ENCODE measurements at places on chromosomes 7 and 10.

GRCh38 chr7:51238981-51239495, 77.6 kb downstream of the COBL start:
- DNase-seq = no peak

- no peak for DNase-seq
Observed at GRCh38 chr10:76649723-76650127, 987.9 kb downstream of the KCNMA1 start.

GRCh38 chr10:106903180-106903579, 261.3 kb downstream of the SORCS1 start:
- no peak for DNase-seq

GRCh38 chr10:48247680-48248079, 26.8 kb downstream of the FRMPD2 start:
- no peak for DNase-seq

DNA sequence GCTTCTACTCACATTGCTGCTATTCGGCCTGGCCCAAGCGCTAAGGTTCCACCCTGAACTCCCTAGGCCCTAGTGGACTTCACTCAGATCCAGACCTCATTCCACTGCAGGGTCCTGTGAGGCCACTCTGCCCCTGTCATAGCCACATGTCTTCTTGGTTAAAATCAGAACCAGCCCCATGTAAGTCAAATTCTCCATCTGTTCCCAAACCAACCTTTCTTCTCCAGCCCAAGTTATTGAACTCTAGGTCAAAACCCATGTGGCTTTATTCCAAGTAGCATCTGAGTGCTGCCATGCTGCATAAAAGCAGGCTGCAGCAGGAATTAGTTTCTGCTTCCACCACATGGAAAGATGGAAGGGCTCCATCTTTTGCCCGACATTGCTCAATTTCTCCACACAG, 281.2 kb downstream of the SNX13 start:
- no peak for DNase-seq

- no peak for DNase-seq
Observed at GRCh38 chr10:31702005-31702404, 226.6 kb downstream of the ARHGAP12 start.

- peak; percentile 78 for DNase-seq
Observed at GRCh38 chr7:106542550-106543220, 118.3 kb downstream of the CCDC71L start.

DNA sequence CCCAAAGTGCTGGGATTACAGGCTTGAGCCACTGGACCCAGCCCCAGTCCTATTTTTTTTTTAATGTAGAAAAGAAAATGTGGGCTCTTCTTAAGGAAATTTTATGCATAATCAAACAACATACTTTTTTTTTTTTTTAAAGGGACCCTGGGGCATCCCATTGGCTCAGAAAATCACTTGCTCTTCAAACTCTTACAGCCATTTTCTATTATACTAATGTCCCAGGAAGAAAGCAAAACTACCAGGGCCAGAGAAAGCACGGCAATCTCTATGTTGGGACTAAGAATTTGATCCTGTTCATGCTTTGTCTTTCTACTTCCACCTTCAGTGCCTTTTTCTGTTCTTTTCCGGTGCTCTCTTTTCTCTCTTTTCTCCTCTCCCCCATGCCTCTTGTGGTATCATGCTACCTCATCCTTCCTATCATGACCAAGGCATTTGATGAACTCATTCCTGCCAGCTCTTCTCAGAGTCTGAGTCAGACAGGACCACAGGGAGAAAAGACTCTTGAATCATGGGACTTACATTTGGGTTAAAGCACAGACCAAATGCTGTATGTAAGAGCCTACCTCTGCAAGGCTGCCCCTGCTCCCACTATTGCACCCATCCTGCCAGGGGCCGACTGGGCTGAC, 76.4 kb upstream of the CCNY start:
- DNase-seq = no peak

DNA sequence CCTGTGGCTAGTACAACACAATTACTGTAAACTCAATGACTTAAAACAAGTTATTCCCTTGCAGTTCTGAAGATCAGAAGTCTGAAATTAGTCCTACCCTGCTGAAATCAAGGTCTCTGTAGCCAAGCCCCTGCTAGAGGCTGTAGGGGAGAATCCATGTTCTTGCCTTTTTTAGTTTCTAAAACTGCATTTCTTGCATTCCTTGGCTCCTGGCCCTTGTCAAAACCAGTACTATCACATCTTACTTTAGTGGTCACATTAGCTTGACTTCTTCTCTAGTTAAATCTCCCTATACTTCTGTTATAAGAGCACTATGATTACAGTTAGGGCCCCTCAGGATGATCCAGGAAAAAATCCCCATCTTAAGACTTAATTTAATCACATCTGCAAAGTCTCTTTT, 567.0 kb downstream of the GFRA1 start:
- no peak for DNase-seq

DNA sequence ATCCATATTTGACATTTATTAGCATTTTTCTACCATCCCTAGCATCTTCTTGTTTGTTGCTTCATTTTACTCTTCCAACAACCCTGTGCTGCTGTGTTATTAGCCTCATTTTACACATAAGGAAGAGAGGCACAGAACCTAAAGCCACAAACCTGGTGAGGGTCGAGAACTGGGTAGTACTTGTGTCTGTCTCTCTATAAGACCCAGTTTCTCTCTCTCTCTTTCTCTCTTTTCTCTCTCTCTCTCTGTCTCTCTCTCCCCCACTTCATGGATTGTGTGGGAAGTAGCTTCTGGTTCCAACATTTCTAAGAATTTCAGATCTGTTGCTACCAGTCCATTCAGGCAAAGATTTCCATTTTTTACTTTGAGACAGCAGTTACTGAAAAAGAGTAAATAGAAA, 1.4 kb upstream of the FRA10AC1 start:
- no peak for DNase-seq

DNA sequence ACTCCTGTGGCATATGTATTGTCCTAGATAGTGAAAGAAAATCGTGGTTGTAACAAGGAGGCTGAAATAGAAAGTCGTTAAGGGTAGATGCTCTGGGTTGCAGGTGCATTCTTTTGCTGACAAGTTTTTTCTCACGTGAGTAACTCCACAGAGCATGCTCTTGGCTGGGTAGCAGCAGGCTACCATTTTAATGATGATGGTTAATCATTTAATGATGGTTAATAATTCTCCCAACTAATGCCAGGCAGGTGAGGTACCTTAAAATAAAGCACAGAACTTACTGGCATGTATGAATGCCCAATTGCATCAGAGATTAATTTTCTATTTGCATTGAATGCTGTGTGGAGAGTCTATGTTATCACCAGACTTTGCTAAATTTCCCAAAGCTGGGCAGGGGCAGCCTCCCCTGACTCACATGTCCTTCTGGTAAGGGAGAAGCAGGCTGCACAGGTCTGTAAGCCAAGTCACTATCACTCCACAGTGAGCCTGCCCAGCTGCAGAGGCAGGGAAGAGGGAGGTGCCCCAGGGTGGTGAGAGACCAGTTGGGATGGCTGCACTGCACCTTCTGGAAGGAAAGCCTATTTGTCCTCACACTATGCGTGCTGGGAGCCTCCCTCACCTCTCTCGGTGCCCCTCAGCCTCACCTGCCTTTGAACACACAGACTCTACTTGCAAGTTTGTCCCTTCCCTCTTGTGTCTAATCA, 287.0 kb upstream of the IGFBP3 start:
- no peak for DNase-seq

DNA sequence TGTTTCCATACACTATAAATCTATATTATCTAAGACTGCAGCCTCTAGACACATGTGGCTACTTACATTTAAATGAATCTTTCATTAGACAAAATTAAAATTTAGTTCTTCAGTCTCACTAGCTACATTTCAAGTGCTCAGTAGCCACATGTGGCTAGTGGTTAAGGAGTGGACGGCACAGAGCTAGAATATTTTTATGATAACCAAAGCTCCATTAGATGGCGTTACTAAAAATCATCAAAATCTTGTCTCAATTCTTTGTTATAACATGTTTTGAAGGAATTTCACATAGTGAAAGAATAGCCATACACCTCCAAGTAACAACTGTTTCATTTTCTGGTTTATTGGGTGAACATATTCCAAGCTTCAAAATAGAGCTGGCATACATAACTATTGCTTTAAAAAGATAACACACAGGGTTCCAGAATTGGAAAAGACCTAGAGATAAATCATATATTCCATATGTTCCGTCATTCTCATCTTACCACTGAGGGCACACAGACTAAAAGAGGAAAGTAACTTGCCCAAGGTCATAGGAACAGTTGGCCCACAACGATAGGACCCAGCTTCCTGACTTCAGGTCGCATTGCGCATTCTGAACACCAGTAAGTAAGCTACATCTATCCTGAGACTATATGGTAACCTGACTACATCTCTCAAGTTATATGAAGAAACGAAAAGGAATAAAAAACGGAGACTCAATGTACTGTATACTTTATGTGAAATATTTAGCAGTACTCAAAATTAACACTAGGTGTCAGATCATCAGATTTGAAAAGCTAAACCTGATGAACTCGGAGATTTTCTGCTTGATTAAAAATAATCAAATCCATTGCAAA, 66.6 kb downstream of the CAV1 start:
- no peak for DNase-seq

GRCh38 chr10:60491162-60491561, 101.5 kb upstream of the ANK3 start:
- DNase-seq = no peak

DNA sequence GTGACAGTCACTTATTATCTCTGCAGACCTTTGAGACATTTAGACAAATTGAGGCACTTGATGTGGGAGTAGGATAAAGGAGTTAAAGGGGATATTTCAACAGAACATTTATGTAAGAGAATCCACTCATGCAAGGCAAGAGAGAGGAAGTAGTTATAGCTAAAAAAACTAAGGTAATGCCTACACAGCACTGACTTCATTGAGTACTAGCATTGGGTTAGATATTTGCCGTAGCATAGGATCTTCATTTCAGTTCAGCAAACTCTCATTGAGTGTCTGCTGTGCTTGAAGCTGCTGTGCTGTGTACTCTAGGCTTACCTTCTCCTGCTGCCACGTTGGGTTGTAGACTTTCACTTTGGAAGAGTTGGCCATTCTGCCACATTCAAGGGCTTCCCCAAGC, 10.5 kb upstream of the ENTPD1 start:
- DNase-seq = no peak

GRCh38 chr7:43495572-43495971, 87.3 kb upstream of the STK17A start:
- DNase-seq = no peak
